ENCODE measurements at places on chromosomes 12 and 14.

GRCh38 chr12:57193706-57194245, 22.8 kb upstream of the NXPH4 start:
- no peak for DNase-seq

GRCh38 chr12:49636979-49637755, 13.8 kb downstream of the PRPF40B start:
- DNase-seq, result peak; percentile 6

DNA sequence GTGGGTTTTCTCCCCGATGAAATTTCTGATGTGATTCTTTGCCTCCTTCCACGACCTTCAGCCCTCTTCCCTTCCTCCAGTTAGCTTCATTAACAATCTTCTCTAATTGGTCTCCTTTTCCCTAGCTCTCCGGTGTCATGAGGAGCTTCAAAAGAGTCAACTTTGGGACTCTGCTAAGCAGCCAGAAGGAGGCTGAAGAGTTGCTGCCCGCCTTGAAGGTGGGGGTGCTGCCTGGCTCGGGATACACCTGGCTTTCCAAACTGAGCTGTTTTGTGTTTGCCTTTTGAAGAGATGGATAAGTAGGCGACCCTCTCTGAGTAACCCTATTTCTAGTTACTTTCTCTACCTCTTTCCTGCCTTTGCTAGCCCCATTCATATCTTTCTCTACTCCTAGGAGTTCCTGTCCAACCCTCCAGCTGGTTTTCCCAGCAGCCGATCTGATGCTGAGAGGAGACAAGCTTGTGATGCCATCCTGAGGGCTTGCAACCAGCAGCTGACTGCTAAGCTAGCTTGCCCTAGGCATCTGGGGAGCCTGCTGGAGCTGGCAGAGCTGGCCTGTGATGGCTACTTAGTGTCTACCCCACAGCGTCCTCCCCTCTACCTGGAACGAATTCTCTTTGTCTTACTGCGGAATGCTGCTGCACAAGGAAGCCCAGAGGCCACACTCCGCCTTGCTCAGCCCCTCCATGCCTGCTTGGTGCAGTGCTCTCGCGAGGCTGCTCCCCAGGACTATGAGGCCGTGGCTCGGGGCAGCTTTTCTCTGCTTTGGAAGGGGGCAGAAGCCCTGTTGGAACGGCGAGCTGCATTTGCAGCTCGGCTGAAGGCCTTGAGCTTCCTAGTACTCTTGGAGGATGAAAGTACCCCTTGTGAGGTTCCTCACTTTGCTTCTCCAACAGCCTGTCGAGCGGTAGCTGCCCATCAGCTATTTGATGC, 797 bp downstream of the ESPL1 start:
- no peak for DNase-seq

DNA sequence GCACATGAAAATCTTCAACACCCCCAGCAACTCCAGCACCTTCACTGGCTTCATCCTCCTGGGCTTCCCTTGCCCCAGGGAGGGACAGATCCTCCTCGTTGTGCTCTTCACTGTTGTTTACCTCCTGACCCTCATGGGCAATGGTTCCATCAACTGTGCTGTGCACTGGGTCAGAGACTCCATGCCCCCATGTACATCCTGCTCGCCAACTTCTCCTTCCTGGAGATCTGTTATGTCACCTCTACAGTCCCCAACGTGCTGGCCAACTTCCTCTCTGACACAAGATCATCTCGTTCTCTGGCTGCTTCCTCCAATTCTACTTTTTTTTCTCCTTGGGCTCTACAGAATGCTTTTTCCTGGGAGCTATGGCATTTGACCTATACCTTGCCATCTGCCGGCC, 11.5 kb upstream of the OR11G2 start:
- DNase-seq, result no peak

- no peak for DNase-seq
Measured at GRCh38 chr12:65742018-65743010, 82.0 kb upstream of the HMGA2 start.

- DNase-seq, result peak; percentile 85
Measured at GRCh38 chr14:73713803-73714655, at the start of gene PNMA1. Gene PNMA1 (minus strand): TSS chr14:73714384. CDS start chr14:73713639, 745 bp downstream.

GRCh38 chr14:67582061-67582460, 18.0 kb downstream of the PIGH start:
- no peak for DNase-seq
